ENCODE measurements at places on chromosomes 5 and 9. TPM values are rescaled to one million over a fixed set of nuclear protein-coding genes. Genes with fewer than 3 reads are reported as not detected.

The ARL14EPL gene
- 0.07 TPM for total RNA-seq

The FBP2 gene
- total RNA-seq = not detected

The OTP gene
- total RNA-seq = not detected

The DBH gene
- total RNA-seq = not detected

The PDZD2 gene
- total RNA-seq = 4.5 TPM

The RUSC2 gene
- total RNA-seq = 47.0 TPM

The LMBRD2 gene
- total RNA-seq = 4.2 TPM

The GNA14 gene
- total RNA-seq = 2.7 TPM

The CCNB1 gene
- total RNA-seq = 192 TPM

The FAM221B gene
- not detected for total RNA-seq

The PCDHGA6 gene
- total RNA-seq = 0.73 TPM

The HSPB3 gene
- not detected for total RNA-seq

The FAT2 gene
- not detected for total RNA-seq

The KCNV2 gene
- total RNA-seq = not detected

The CSNK1A1 gene
- 240 TPM for total RNA-seq

The TTC23L gene
- not detected for total RNA-seq

The LTC4S gene
- total RNA-seq = not detected

The ARID3C gene
- not detected for total RNA-seq
